ENCODE measurements at places on chromosomes 5 and 9. TPM values are rescaled to one million over a fixed set of nuclear protein-coding genes. Genes with fewer than 3 reads are reported as not detected.

The DAPK1 gene
- total RNA-seq: 43.5 TPM

The ALAD gene
- total RNA-seq: 32.2 TPM

The UIMC1 gene
- total RNA-seq: 17.9 TPM

The PCDHGA9 gene
- total RNA-seq: 1.7 TPM

The CCNJL gene
- total RNA-seq: 1.6 TPM

The NUTM2F gene
- total RNA-seq: not detected

The FOXI1 gene
- not detected for total RNA-seq

The ANKRD55 gene
- total RNA-seq: not detected

The ZDHHC11 gene
- 0.94 TPM for total RNA-seq

The SHISAL2B gene
- total RNA-seq: not detected

The PPP6C gene
- total RNA-seq: 9.5 TPM

The PAPPA gene
- 62.5 TPM for total RNA-seq

The ZNF883 gene
- 2.6 TPM for total RNA-seq

The SLC22A4 gene
- 1.5 TPM for total RNA-seq

The WDR38 gene
- not detected for total RNA-seq

The NAIP gene
- total RNA-seq: 1.9 TPM

The OR1J2 gene
- 0.30 TPM for total RNA-seq

The RPL35 gene
- total RNA-seq: 4,079 TPM

The PPP3R2 gene
- not detected for total RNA-seq

The FGD3 gene
- total RNA-seq: not detected

The SPATA31E1 gene
- total RNA-seq: not detected

The IRGM gene
- not detected for total RNA-seq

The FOXD4L5 gene
- 0.08 TPM for total RNA-seq
